ENCODE measurements at places on chromosomes 3 and 15. TPM values are rescaled to one million over a fixed set of nuclear protein-coding genes. Genes with fewer than 3 reads are reported as not detected.

DNA sequence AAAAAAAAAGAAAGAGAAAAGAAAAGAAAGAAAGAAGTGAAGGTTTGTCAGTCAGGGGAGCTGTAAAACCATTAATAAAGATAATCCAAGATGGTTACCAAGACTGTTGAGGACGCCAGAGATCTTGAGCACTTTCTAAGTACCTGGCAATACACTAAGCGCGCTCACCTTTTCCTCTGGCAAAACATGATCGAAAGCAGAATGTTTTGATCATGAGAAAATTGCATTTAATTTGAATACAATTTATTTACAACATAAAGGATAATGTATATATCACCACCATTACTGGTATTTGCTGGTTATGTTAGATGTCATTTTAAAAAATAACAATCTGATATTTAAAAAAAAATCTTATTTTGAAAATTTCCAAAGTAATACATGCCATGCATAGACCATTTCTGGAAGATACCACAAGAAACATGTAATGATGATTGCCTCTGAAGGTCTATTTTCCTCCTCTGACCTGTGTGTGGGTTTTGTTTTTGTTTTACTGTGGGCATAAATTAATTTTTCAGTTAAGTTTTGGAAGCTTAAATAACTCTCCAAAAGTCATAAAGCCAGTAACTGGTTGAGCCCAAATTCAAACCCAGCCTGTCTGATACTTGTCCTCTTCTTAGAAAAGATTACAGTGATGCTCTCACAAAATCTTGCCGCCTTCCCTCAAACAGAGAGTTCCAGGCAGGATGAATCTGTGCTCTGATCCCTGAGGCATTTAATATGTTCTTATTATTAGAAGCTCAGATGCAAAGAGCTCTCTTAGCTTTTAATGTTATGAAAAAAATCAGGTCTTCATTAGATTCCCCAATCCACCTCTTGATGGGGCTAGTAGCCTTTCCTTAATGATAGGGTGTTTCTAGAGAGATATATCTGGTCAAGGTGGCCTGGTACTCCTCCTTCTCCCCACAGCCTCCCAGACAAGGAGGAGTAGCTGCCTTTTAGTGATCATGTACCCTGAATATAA lies 2.0 kb downstream of the B2M start:
- no peak for DNase-seq

GRCh38 chr3:151918253-151919029 lies 45.0 kb downstream of the SUCNR1 start:
- no peak for DNase-seq

VILL gene
- 2.6 TPM for total RNA-seq

LRRC2 gene
- total RNA-seq = 74.4 TPM

DNA sequence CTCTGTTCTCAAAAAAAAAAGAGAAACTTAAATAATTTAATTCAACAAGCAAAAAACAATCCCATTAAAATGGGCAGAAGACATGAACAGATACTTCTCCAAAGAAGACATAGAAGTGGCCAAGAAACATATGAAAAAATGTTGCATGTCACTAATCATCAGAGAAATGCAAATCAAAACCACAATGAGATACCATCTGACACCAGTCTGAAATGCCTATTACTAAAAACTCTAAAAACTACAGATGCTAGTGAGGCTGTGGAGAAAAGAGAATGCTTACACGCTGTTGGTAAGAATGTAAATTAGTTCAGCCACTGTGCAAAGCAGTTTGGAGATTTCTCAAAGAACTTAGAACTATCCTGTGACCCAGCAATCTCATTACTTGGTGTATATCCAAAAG lies 382.9 kb downstream of the OTOL1 start:
- DNase-seq = no peak

PFKFB4 gene
- 1.0 TPM for total RNA-seq

DNA sequence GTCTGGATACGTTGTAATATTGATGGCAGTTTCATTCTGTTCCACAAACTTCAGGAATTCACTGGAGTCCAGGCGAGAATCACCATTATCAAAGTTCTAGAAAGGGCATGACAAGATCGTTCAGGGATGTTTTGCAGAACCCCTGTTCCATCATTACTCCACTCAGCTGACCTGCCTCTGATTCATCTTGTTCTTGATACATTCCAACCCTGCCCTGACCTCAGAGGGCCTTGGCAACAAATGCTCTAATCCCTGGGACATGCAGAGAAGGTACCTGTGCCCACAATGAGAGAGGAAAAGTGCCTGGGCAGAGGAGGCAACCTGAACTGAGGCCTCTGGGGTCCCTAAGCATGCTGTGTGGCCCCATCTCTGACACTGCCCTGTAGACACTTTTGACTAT lies 45.9 kb downstream of the FSTL1 start:
- DNase-seq = no peak

DNA sequence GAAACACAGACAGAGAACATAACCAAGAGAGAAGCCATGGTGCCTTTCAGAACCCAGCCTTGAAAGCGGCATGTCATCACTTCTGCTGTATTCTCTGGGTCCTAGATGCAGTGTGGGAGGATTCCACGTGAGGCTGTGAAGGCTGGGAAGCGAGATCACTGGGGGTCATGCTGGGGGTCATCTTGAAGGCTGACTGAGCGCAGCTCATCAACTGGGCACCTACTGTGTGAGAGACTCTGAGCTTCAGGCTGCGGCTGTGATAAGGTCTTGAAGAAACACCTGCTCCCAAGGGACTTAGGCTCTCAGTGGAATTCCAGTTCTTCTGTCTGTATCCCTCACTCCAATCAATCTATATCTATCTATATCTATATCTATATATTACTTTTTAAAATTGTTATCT lies 91.8 kb upstream of the KLF13 start:
- no peak for DNase-seq

GOLGA6L10 gene
- 0.84 TPM for total RNA-seq

MAP6D1 gene
- total RNA-seq = 2.5 TPM

ACSBG1 gene
- total RNA-seq = 0.07 TPM

GRCh38 chr3:113292933-113293332 lies 81.6 kb downstream of the BOC start:
- DNase-seq = no peak

GRCh38 chr15:48089702-48090101 lies 31.1 kb upstream of the SLC24A5 start:
- DNase-seq = no peak

LAMB2 gene
- 996 TPM for total RNA-seq

DNA sequence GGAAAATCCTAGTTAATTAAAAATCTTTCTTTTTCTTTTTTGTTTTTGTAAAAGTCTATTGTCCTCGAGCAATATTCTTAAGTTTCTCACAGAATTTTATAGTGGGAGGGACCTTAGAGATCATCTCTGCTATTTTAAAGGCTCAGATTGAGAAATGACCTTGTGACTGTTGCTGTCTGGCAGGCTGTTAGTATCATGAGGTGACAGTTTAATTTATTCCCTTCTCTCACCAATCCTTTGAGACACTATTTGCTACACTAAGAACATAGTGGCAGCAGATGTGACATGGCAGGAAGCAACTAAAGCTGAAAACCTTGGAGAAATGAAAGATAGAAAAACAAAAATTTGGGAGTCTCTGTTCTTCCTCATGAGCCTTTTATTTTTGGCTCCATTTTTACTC lies 24.9 kb downstream of the APPL1 start:
- no peak for DNase-seq

- no peak for DNase-seq
Observed at GRCh38 chr3:136624371-136624770, 127.8 kb downstream of the STAG1 start.

DNA sequence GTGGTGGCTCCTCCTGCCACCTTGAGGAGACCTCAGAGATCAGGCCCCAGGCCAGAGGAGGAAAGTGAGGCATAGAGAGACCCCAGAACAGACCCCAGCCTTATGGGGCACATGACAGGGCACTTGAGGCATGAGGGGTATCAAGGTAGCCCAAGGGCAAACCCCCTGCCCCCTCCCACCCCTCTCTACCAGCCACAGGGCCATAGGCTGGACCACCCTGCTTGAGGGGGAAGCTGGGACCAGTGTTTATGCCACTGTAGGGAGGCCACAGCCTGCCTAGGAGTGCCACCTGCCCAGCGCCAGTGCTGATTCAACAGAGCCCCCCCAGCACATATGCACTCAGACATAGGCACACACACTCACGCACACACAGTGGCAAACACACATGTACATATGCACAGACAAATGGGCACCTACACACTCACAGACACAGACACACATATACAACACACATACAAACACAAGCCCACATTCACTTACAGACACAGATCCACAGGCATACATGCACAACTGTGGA lies 10.3 kb downstream of the MYL3 start:
- no peak for DNase-seq

EOMES gene
- 0.16 TPM for total RNA-seq

DNA sequence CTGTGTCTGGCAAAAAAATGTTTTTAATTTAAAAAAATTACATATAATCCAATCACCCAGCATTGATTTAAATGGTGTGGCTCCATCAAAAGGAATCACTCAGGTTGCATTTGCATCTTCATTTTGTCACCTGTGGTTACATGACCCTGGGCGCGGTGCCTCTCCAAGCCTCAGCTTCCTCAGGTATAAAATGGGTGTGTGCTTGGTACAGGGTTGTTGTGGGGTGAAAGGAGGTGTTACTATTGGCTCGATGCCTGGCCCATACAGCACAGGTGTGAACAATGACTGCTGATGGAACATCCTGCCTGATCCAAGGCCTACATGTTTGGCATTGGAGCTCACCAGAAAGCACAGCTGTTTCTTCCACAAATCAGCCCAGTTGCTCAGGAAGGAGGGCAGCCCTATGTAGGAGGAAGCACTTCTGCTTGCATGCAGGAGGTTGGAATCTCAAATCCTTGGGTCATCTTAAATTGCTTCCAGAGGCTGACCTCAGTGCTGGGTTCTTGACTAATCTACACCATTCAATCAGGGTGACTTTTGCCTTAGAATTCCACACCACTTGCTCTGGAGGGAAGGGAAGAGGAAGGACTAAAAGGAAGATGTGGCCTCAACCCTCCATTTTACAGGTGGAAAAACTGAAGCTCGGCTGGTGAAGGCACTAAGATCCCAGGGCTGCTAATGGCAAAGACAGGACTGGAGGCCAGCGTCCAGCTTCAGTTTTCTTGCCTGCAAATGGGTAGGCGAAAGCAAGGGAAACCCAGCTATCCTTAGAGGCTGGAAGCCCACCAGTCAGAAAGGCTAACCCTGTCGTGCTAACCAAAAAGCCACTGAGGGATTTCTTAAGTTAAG lies 31.7 kb downstream of the BHLHE40 start:
- no peak for DNase-seq

ABCC5 gene
- total RNA-seq = 31.3 TPM

GOLGA6B gene
- total RNA-seq = not detected

GRCh38 chr3:122612696-122613095 lies 35.2 kb downstream of the PARP15 start:
- no peak for DNase-seq

ZSCAN2 gene
- 4.6 TPM for total RNA-seq

All from heart left ventricle (tissue), 16 donors.